Activated CD8-positive, alpha-beta memory T cell treated with anti-CD3 and anti-CD28 coated beads, Interleukin-2, amount 10 ng/mL, durations not matched to agents 7 days and 5 days (primary cell): ENCODE measurements at places on chromosomes 16 and 17. TPM values are rescaled to one million over a fixed set of nuclear protein-coding genes. Genes with fewer than 3 reads are reported as not detected.

ZSCAN10 gene
- total RNA-seq = 0.23 TPM

DNA sequence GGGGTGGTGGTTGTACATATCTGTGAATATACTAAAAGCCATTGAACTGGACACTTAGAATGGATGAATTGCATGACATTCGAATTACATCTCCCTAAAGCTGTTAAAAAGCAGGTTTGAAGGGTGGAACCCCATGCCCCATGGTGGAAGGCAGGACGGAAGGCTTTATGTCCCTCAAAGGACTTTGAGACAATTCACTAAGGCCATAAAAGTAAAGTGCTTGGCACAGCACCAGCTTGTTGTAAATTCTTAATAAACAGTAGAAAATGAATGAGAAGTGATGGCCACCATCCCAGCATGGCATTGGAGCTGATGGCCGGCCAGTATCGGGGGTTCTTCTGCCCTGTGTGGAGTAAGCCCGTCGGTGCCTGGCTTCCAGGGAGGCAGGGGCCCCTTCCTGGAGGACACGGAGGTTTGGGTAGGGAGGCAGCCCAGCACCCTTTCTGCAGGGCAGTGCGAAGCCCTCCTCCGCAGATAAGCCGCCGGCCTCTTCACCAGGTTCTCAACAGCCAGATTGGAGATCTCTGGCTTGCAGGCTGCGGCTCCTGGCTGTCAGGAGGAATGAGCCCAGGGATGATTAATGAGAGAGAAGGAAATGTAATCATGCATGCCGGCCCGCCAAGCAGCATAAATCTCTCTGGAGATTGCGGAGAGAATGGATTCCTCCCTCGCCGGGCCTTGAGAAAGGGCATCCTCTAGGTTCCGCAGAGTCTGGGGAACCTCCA lies 346.9 kb downstream of the FOXL1 start:
- no peak for DNase-seq

- DNase-seq = no peak
These were observed 19.0 kb downstream of the MED24 start for GRCh38 chr17:40035162-40035559.

DNA sequence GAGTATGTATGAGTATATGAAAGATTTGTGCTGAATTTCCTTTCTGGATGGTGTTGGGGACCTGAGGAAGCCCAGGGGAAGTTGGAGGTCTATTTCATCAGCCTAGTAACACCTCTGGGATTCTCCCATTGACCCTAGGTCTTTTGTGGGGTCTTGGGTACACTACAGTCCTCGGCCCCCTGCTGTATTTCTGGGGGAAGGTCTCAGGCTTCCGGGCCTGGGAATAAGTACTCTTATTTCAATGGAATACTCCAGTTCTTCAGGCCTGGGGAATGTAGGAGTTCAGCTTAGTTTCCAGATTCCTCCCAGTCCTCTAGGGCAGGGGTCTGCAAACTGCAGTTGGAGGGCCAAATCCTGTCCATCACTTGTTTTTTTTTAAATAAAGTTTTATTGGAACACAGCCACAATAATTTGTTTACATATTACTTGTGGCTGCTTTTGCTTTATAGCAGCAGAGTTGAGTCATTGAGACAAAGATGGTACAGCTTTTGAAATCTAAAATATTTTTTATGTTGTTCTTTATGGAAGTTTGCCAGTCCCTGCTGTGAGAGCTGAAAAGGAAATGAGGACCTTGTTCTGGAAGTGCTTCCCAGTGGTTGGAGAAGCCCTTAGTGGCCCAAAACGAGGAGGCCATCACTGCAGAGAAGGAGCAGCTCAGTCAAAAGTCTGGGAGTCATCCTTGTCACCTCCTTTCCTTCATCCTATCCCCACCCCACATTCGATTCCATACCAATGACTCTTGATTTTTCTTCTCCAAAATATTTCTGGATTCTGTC lies 142.5 kb upstream of the HS3ST2 start:
- no peak for DNase-seq

DNA sequence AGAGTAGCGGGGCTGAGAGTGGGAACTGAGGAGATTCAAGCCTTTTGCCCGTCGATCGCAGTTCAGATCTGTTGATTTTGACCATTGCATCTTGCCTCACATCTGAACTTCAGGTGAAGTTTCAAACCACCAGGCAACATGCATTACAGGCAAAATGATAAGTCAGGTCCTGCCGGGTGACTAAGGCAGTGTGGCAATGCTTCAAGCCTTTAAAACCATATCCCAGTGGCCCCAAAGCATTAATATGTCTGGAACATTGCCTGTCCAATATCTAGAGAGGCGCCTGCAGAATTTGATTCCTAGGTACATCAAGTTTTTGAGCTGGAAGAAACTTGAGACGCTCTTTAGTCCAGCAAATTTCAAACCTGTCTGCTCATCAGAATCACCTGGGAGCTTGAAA lies 502.8 kb downstream of the MAF start:
- no peak for DNase-seq

KRTAP4-6 gene
- total RNA-seq = not detected

DNA sequence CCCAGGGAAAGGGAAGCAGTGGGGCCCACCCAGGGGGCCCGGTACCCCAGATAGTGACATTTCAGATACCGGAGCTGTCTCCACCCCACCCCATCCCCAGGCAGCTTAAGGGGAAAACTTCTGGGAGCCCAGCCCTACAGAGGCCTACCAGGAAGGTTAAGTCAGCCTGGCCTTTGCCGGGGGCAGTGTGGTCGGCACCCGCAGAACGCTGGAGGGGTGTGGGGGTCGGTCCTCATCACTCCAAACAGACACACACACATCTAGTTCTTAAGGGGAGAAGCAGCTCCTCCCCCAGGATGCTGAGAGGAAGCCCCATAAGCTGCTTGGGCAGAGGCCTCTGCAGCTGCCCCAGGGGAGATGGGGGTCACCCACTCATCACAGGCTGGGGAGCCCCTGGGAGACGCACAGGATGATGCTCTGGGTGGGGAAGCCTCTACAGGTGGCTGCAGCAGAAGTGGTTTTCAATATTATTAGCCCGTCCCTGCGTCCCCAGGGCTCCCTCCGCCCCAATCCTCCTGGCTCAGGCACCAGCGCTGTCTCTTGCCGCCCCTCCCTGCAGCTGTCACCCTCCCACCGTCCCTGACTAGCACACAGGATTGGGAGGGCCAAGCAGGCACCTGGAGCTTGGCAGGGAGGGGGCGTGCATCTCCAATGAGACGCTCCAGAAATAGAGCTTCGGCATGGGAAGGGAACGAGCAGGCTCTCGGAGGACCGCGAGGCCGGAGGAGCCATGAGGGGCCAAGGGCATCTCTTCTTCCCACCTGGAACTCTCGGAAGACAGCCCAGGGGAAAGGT lies 1.4 kb upstream of the ABR start:
- no peak for DNase-seq

SPATA2L gene
- 5.8 TPM for total RNA-seq
